ENCODE measurements at places on chromosomes 3 and 15. TPM values are rescaled to one million over a fixed set of nuclear protein-coding genes. Genes with fewer than 3 reads are reported as not detected.

DNA sequence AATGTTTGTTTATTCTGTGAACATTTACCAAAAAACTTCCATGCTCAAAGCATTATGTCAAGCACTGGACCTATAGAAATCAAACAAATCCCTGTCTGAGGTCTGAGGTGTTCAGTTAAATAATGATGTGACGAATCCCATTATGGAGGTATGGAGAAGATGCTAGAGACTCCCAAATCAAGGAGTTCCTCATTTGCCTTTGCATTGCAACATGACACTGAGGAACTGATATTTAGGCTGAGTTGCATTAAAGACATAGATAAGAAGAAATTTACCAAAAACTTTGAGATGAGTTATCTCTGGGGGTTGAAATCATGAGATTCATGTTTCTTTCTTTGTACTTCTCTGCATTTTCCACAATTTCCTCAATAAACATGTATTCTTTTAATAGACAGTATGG lies 16.0 kb downstream of the CD200 start:
- no peak for DNase-seq

DNA sequence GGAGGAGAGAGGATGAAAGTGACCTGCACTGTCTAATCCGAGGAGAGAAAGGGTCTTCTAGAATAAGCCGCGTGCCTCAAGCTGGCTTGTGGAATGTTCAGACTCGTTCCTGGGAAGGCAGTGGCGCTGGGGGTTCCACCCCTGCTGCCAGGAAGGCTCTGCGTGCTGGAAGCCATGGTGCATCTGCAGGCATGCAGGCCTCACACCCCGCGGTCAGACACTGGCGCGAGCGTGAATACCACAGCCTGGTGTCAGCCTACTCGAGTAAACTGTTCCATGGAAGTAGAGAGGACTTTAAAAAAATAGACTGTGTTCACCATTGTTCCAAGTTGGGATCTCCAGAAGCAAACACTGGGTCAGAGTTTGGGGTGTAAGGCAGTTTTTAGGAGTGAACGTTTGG lies 25.9 kb upstream of the GABRG3 start:
- DNase-seq: no peak

GRCh38 chr15:72078887-72079286 lies 39.1 kb downstream of the MYO9A start:
- no peak for DNase-seq

DNA sequence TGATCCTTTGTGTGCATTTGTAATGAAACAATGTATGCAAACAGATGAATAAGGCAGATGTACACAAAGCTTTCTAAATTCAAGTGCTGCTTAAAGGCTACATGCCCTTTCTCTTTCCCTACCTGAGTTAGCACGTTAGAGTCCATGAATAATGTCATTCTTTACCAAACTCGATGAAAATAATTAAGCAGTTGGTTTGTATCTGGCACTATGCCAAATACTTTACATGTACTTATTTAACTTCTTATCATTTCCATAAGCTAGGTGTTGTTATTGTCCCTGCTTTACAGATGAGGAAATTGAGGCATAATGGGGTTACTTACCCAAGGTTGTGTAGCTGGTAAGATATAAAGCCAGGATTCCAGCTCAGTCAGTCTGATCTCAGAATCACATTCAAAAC lies 2.4 kb downstream of the GPR171 start:
- peak; percentile 6 for DNase-seq

GRCh38 chr3:153247331-153248330 lies 85.6 kb downstream of the RAP2B start:
- no peak for DNase-seq

DNA sequence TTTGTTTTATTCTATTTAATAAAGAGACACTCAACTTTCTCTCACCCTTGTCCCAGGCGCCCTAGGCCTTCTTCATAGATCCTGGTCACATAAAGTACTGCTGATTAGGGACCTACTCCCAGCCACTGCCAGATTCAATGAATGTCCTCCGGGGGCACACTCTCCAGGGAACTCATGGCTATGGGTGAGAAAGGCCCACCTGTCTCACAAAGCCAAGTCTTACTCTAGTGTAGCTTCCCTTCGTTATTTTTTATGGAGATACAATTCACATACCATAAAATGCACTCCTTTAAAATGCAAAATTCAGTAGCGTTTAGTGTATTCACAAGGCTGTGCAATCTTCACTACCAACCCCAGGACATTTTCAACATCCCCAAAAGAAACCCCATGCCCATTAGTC lies 87.8 kb downstream of the ADCY5 start:
- no peak for DNase-seq

DNA sequence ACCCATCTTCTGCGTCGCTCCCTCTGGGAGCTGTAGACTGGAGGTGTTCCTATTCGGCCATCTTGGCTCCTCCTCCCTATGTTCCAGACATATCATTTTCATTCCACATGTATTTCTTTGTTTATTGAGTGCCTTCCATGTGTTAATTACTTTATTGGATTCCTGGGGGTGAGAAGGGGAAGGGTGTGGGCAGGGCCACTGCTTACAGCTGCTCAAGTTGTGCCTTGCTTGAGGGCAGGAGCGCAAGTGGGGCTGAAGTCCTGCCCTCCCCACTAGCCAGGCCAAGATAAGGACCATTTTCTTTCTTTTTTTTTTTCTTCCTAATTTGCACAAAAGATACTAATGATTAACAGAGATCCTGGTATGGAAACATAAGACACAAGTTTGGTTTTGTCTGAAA lies 224.8 kb downstream of the LPP start:
- no peak for DNase-seq

- no peak for DNase-seq
These were observed 65.0 kb downstream of the IFT57 start for GRCh38 chr3:108157273-108157672.

DNA sequence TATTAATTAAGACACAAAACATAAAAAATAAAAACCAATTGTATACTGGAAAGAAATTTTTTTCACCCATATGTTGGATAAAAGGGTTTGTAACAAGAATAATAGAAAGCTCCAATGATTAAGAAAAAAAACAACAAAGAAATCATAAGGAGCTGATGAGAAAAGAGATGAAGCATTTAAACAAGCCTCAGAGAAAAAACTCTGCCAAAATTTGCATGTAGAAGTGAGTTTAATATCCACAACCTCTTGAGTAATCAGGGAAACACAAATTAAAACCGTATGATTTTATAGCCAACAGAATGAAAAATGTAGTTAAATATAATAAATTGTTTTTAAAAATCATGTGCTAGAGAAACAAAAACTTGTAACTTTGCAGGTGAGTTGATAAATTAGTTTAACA lies 192.9 kb downstream of the BCHE start:
- no peak for DNase-seq

DNA sequence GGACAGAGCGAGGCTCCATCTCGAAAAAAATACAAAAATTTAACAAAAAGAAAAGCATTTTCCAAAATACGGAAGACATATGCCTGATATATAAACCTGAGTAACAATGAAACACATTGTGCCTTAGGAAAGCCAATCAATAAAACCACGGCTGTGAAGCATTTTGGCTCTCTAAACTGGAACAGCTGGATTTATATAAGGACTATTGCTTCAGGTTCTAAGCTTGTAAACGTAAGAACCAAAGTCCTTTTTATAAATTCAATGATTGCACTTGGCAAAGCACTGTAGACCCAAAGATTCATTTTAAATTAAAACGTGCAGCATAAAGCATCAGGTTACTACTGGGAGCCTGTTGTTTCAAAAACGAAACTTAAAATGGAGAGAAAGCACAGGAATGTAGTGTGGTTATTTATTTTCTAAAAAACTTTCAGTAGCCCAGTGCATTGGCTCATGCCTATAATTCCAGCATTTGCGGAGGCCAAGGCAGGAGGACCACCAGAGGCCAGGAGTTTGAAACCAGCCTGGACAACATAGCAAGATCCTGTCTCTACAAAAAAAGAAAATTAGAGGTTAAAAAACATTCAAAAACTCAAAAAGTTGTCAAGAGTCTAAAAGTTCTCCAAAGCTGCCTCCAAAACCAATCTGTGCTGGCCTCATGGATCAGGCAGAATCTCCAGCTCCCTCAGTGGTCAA lies 61.5 kb downstream of the USF3 start:
- DNase-seq: no peak

GRCh38 chr3:120802916-120803315 lies 60.4 kb downstream of the GTF2E1 start:
- DNase-seq: no peak

DNA sequence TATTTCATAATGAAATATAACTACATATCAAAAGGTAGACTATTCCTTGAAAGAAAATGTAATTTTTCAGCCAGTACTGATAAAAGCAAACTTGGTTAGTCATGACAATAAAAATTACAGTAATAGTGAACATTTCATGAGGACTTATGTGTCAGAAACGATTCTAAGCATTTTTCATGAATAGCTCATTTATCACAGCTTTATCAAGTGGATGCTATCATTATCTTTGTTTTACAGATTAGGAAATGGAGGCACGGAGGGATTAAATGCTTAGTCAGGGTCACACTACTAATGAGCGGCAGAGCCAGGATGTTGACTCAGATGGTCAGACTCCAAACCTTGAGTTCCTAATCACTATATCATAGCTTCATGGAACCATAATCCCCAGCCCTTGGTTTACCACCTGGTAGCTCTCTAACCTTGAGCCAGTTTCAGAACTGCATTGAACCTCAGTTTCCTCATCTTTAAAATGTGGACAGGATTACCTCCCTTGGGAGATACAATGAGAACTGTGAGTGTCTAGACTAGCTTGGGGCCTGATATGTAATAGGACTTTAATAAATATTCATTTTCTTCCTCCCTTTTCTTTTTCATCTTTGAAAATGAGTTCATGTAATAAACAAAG lies 85.4 kb downstream of the TNIK start:
- DNase-seq: no peak

GRCh38 chr3:42351207-42351606 lies 59.2 kb downstream of the LYZL4 start:
- peak; percentile 11 for DNase-seq

- no peak for DNase-seq
These were observed 66.0 kb downstream of the PDZRN3 start for GRCh38 chr3:73558727-73559075.

- DNase-seq: peak; percentile 59
These were observed 417.4 kb upstream of the NAALADL2 start for GRCh38 chr3:174441588-174442301.

DNA sequence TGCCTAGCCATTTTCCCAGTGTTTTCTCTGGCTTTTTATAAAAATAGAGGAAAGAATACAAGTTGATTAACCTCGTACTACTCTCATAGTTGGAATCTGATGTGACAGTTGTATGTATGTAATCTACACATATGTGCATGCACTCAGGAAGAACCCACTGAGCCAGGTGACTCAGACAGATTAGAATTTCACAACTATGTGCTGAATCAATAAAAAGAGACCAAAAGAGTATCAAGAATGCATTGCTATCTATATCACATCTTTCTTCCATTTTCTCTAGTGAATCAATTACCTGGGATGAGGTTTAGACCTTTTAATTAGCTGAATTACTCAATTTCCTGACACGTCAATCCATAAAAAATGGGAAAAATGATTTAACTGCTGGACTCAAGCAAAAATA lies 319.3 kb upstream of the ATP10A start:
- DNase-seq: no peak

DNA sequence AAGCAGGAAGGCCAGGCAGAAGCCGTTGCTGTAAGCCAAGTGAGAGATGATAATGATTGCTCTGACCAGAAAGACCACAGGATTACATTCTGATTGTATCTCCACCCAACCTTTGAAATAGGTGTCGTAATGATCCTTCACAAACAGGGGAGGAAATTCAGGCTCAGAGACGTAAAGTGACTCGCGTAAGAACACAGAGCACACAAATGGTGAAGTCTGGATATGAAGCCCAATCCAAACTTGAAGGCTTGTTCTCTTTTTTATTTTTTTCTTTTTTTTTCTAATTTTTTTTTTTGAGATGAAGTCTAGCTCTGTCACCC lies 25.3 kb upstream of the PIAS1 start:
- no peak for DNase-seq

DNA sequence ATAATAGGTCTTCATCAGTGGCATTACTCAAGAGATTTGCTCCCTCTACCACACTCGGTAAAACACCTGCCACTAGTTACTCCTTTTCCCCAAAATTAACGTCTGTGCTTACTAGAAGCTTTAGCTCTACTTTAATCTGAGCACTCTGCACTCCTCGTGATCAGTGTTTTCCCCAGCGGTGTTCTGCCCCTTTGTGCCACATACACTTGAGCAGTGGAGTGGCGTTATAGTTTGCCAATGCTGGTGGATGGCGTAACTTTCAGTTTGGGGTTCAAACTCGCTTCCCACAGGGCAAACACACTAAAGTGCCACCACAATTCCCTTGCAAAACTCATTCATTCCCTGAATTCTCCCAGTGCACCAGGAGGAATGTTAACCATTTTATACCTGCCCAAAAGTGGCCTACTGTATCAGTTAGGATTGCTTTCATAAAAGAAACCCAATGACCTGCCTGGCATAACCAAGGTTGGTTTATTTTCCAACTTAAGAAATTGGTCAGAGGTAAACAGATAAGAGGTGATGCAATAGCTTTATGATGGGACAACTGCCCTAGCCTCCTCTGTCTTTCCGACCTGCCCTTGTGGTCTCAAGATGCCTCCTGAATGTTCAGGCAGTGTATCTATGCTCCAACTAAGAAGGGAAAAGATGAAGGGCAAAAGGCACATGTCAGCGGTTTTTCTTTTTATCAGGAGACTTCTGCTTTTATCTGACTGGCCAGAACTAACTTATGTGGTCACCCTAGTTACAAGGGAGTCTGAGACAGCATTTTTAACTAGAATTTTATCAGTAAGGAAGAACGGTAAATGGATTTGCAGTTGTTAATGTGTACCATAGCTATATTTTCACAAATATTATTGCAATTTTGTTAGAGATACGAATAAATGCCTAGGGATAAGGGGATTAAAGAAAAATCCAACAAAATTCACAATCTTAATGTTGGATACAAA lies 83.9 kb downstream of the FSIP1 start:
- DNase-seq: no peak

DNA sequence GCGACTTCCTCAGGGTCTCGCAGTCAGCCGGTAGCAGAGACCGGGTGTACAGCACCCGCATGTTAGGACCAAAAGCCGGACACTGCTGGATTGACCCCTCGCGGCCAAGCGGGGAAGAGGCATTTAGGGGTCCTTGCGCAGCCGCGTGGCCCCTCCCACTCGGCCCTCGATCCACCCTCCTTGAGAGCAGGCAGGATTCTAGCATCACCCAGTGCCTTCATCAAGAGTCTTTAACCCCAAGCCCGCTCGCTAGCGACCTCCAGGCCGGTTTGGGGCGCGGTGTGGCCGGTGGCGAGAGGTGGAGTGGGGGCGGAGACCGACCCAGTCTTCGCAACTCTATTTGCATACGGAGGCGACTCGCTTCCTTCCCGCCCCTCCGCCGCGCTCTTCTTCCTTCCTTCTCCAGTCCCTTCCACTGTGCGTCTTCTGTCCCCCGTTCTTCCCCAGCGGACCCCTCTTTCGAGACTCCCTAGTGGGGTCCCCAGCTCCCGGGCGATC lies at the start of gene ST6GAL1:
ST6GAL1 (plus strand) TSS at position 384 of the 498 bp plus-strand sequence. CDS start 112,178 bp downstream, outside the sequence.
- DNase-seq: peak; percentile 13

Gene SLC30A4
- 4.9 TPM for total RNA-seq

Gene TRIM42
- total RNA-seq: not detected

Gene BFSP2
- not detected for total RNA-seq

Gene MORC1
- total RNA-seq: not detected

Gene ANKRD63
- 8.4 TPM for total RNA-seq

Gene PHC3
- 7.6 TPM for total RNA-seq

Gene GABRR3
- total RNA-seq: not detected

Gene LMAN1L
- not detected for total RNA-seq

Gene KLHL25
- 15.6 TPM for total RNA-seq

Gene RASA2
- total RNA-seq: 10.2 TPM

Gene CCR8
- total RNA-seq: not detected

Gene GRM2
- total RNA-seq: not detected

Gene HDDC3
- total RNA-seq: 10.8 TPM

Gene LRTM1
- total RNA-seq: not detected

Gene ZKSCAN7
- total RNA-seq: 3.2 TPM

Gene COL6A5
- not detected for total RNA-seq

Gene INKA1
- total RNA-seq: 5.2 TPM

Gene LRRC28
- 67.0 TPM for total RNA-seq
